Stimulated activated CD4-positive, alpha-beta T cell treated with anti-CD3 and anti-CD28 coated beads, Interleukin-1b, Interleukin-23, amount 100 ng/mL, for 1 hour (primary cell): ENCODE measurements at places on chromosomes 3 and 15.

DNA sequence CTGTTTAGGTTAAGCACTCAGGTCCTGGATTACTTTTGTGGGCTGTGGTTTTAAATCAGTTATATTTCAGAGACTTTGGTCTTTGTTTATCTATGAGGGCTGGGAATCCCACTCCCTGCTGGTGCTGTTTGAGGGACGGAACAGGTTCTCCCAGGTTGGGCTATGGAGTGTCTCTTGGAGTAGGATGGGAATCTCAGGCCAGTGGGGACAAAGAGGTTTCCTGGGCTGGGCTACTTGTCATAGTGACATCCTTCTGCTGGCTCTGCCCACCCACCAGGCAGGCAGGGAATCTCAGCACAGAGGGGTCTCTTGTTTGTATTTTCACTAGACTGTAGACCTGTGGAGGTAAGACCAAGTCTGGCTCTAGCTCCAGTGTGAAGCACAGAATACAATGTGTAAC lies 47.2 kb upstream of the UBE3A start:
- no peak for DNase-seq

GRCh38 chr15:62964251-62964650 lies 78.3 kb upstream of the TPM1 start:
- no peak for DNase-seq

GRCh38 chr15:69538379-69538778 lies 85.8 kb downstream of the RPLP1 start:
- no peak for DNase-seq

GRCh38 chr3:57910990-57911389 lies 97.2 kb upstream of the FLNB start:
- DNase-seq = no peak

- no peak for DNase-seq
These were observed 36.1 kb downstream of the IGF1R start for GRCh38 chr15:98684436-98684835.

- no peak for DNase-seq
These were observed 36.6 kb upstream of the SH3GL3 start for GRCh38 chr15:83410532-83410931.

- no peak for DNase-seq
These were observed 14.4 kb upstream of the KY start for GRCh38 chr3:134665243-134665642.

DNA sequence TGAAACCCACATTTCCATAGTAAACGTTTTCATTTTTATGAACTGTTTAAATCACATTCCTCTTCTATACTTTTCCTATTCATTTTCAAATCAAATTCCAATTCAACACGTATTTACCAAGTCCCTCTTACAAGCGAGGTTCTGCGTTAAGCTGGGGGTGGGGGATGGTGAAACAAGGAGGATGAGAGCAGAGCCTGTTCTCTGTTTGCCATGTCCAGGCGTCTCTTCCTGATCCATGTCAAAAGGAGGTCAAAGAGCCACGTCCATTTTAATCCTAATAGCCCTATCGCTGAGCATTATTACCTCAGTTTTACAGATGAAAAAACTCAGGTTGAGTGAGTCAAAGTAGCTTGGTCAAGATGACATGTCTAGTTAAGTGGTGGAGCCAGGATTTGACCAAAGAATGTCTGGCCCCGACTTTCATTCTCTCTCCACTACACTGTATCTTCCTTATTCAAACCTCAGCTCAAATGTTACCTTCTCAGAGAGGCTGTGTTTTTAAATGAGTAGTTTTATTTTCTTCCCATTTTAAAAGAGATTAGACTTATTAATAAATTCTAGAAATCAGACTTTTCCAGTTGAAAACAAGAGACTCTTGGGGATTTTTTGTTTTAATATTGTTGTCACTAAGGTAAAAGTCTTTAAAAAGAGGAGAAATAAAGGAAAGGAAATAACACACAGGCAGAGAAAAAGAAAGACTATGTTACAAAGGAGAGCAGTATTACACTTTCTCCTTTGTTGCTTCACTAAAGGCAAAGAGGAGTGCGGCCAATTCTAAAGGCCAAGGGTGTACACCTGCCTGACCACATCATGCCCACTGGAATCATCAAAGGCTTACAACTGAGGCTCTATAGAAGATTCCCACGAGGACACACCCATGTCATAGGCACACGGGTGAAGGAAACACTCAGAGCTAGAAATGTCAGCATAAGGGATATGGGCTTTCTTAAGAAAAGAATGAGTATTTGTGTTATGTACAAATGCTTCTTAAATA lies 42.4 kb downstream of the MYO5A start:
- DNase-seq = no peak

DNA sequence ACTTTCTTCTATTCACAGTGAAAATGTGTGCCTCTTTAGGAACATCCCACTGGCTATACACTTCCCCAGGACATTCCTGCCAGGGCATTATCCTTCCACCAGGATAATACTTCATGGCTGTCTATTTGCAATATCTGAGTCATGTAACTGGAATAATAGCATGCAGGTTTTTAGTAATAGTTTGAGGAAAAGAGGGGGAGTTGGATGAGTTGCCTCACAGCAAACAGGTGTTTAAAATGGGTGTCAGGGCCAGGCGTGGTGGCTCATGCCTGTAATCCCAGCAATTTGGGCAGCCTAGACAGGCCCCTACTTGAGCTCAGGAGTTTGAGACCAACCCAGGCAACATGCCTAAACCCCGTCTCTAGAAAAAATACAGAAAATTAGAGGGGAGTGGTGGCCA lies 585.9 kb downstream of the DIPK2A start:
- no peak for DNase-seq

- DNase-seq = no peak
These were observed 127.4 kb upstream of the MLF1 start for GRCh38 chr3:158443632-158444031.

DNA sequence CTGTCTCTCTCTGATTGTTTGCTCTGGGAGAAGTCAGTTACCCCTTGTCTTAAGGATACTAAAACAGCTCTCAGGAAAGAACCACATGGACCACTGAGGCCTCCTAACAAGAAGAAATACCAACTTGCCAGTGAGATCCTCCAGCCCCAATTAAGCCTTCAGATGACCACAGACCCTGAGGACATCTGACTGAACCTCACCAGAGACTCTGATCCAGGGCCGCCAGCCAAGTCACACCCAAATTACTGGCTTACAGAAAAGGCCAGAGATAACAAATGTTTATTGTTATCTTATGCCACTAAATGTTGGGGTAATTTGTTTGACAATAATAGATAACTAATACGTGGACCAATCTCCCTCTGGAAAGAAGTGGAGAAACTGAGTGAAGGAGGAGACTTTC lies 40.2 kb downstream of the SLC12A8 start:
- no peak for DNase-seq

- no peak for DNase-seq
These were observed 386.6 kb upstream of the DPH6 start for GRCh38 chr15:35932531-35932930.

- no peak for DNase-seq
These were observed 14.8 kb upstream of the IL1RAP start for GRCh38 chr3:190499122-190499521.

DNA sequence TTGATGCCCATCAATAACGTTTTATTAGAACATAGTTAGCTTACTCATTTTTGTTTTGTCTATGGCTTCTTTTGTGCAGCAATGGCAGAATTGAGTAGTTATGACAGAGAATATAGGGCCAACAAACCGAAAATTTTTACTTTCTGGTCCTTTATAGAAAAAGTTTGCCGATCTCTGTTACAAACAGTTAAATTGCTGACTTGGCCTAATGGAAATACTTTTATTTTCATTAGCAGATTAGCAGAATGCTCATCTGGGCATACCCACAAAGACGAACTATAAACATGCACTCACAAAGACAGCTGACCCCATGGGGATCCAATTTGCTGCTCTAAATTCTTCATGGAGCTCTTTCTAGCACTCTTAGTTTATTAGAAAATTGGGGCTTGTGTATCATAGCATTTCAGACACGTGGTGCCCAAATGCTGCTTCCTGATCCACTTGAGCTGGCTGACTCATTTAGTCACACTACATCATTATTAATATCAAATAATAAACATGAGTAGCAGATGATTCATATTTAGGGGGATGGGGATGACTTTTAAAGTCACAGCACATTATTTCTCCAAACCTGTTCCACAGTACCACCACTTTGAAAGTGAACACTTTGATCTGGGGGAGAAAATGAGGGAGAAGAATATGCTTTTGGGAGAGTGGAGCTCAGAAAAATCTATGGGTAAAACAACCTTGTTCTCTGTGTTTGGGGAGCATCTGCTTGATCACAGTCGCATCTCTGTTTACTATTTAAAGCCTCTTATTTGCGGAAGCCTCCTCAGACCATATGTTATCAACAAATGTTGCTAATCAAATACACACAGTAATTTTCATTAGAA lies 228.1 kb upstream of the FEZF2 start:
- DNase-seq = no peak

DNA sequence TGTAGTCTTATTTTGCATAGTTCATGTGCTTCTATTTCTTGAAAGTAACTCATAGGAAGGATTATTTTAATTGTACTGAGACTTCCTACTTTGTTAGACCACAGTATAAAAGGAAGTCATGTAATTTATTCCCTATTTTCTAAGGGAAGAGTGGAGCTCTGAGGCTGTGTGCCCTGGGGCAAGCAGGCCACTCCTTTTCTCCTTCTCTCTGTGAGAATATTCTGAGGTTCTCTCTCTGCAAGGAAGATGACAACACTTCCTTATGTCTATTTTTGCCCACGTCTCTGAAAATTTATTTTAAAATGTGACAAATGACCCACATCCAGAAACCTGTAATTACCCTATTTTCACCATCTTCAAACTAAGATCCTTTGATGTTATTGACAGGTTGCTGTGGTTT lies 11.0 kb downstream of the KCTD6 start:
- no peak for DNase-seq

DNA sequence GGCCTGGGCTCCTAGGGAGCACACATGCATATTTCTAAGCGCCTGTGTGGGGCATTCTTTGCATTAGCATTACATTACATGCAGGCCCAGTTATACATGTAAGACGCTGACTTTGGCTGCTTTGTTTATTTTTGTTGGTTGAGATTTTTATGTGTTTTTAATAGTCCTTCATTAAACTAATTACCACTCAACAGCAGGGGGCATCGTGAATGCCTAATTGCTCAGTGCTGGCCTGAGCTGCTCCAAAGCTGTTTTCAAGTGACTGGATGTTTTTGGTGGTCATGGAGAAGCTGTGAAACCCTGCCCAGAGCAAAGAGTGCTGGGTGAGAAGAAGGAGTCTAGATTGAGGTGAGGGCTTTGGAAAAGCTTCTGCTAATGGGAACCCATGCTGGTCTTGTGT lies 41.5 kb downstream of the GPD1L start:
- no peak for DNase-seq

DNA sequence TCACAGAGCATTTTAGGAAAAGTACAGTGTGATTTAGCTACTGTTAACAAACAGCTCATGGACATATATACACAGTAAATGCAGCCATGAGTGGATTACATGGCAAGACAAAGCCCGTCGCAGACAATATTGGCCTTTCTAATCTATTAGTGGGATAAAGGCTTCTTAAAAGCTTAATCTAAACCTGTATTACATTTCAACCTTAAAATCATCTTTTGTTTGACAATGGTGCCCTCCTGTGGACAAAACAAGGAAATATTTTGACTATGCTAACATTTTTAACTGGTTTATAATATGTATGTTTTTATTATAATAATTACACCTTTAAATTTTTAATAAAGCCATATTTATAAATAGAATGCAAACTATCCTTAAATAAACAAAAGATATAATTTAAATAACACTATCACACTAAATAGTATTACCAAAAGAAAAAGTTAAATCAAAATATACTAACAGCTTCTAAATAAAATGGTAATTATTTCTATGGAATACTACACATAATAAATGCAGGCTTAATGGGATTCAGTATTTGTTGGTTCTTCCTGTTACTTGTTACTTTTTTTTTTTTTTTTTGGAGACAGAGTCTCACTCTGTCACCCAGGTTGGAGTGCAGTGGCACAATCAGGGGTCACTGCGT lies 38.6 kb downstream of the TAFA4 start:
- no peak for DNase-seq

GRCh38 chr3:122092460-122093165 lies 37.5 kb downstream of the CD86 start:
- DNase-seq = no peak

DNA sequence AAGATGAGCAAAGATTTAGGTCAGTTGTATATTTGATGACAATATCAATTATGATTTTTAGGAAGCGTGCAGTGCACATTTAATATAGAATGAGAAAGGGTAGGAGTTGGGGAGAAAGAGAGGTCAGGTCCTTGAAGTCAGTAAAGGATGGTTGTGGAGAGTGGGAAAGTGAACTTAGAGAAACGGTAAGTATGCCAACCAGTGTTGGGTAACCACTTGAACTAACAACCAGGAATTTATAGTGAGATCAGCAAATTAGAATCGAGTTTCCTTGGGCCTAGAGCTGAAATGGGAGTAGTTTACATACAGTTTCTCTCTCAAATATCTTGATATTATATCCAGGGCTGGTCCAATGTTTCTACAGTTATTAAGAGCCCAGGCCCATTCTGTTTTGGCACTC lies 188.5 kb upstream of the RBMS3 start:
- DNase-seq = no peak

- DNase-seq = no peak
These were observed 30.2 kb upstream of the LCTL start for GRCh38 chr15:66595931-66596545.

GRCh38 chr3:52434491-52435115 lies 10.3 kb downstream of the SEMA3G start:
- no peak for DNase-seq

DNA sequence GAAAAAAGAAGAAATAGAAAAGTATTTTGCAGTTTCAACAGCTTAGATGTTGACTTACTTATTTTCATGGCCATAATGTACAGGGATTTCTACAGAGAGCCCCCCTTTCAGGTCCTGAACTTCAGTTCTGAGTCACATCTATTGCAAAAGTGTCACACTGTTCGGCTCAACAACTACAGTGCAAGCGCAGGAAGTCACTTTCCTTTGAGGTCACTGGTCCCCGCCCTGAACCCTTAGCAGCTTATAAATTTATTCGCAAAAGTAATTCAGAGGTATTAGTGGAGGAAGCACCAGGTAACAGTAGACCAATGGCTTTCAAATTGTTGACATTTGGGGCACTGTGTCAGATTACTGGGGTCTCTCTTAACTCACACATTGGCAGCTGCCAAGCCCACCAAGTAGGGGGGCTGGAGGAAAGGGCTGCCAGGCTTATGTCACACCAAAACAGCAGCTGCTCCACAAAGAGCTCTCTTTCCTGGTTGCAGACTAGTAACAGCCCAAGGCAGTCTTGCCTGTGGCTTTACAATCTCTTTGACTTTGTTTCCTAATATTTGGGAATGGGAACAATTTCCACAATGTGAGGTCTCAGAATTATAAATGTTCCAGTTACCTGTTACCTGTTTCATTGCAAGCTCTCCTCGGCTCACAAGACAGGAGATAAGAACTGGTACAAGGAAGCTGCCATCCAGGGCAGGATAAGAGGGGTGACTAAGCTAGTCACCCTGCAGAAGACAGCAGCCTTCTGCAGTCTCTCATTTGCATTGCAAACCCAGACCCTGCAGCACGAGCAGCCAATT lies 130.2 kb upstream of the STRIT1 start:
- DNase-seq = no peak

- no peak for DNase-seq
These were observed 253.7 kb downstream of the ROBO1 start for GRCh38 chr3:79514069-79514468.

GRCh38 chr15:40957581-40958051 lies 4.3 kb downstream of the CHAC1 start:
- no peak for DNase-seq

GRCh38 chr3:29261119-29261518 lies 19.8 kb upstream of the RBMS3 start:
- DNase-seq = no peak

GRCh38 chr3:103494011-103494410 lies 1059.2 kb downstream of the ZPLD1 start:
- no peak for DNase-seq
